ENCODE measurements at places on chromosomes 3 and 15.

GRCh38 chr3:28699283-28699682, 350.7 kb upstream of the AZI2 start:
- no peak for DNase-seq

- no peak for DNase-seq
Observed at GRCh38 chr3:195801251-195802183, 10.2 kb downstream of the MUC4 start.

- DNase-seq = no peak
Observed at GRCh38 chr3:33030802-33031201, 66.1 kb downstream of the GLB1 start.

- no peak for DNase-seq
Observed at GRCh38 chr3:58041826-58042324, 33.7 kb downstream of the FLNB start.

DNA sequence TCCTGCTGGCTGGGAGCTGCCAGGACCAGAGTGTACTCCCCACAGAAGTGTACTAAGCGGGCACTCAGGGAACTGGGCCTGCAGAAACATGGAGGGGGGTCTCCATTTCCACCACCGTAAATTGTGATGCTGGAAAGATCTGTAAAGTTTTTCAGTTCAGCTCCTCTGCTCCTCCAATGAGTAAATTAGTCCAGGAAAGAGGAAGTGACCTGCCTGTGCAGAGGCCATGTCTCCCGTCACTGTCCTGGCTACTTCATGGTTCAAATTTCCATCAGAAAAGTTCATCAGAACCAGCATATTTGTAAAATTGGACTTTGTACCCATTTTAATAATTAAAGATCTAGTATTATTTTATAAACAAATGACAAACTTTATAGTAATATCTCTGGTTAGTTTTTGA, 226.7 kb upstream of the THBS1 start:
- DNase-seq = no peak

DNA sequence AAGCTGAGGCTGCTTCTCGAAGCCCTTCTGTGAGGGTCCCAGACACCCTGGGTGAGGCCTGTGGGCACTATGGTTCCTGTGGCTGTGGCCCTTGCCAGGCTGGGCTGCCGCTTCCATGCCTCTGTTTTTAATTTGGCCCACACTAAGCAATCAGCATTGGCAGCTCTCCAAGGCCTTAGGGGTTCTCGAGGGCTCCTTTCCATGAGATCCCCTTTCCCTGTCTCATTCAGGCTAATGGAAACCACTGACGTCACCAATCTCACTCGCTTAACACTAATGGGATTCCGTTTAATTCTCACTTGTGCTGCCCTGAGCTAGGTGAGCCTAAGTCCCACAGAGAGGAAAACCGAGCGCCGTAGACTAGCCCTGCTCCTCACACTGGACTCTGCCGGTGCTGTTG, 60.2 kb upstream of the RAB6B start:
- DNase-seq = no peak

DNA sequence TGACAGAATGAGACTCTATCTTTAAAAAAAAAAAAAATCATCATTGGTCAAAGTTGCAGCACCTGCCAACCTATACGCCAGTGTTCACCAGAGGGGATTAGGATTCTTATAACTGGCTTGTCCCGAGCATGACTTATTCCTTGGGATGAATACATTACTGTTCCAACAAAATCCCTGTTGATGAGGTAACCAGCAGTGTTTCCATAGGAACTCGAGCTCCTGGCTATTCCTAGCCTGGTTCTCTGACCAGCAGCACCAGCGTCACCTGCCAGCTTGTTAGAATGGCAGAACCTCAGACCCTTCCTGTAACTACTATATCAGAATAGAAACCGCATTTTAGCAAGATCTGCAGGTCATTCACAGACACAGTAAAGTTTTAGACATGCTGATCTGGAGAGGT, 364.4 kb downstream of the PTPRG start:
- DNase-seq = no peak

GRCh38 chr3:35779611-35780010, 140.3 kb downstream of the ARPP21 start:
- no peak for DNase-seq

GRCh38 chr15:62241135-62241770, 76.2 kb upstream of the C2CD4B start:
- no peak for DNase-seq

DNA sequence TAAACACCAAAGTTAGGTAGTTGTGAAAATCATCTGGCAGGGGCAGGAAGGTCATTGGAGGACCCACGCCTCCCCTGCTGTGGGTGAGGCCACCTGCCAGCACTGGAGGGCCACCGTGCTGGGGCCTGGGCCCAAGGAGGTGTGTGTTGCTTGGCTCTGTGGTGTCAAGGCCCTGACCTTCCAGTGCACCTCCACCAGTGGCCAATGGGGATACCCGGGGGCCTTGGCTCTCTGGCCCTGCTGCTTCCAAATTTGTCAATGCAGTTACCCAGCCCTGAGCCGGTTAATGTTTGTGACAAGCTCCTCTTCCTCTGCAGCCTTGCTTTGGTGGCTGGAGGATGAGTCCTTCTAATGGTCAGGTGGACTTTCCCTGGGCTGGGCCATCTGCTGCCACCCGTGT, 150.2 kb downstream of the KLF13 start:
- DNase-seq = no peak

GRCh38 chr3:17577796-17578520, 164.5 kb downstream of the TBC1D5 start:
- no peak for DNase-seq

- DNase-seq = no peak
Observed at GRCh38 chr3:69761896-69762767, 22.9 kb downstream of the MITF start.

DNA sequence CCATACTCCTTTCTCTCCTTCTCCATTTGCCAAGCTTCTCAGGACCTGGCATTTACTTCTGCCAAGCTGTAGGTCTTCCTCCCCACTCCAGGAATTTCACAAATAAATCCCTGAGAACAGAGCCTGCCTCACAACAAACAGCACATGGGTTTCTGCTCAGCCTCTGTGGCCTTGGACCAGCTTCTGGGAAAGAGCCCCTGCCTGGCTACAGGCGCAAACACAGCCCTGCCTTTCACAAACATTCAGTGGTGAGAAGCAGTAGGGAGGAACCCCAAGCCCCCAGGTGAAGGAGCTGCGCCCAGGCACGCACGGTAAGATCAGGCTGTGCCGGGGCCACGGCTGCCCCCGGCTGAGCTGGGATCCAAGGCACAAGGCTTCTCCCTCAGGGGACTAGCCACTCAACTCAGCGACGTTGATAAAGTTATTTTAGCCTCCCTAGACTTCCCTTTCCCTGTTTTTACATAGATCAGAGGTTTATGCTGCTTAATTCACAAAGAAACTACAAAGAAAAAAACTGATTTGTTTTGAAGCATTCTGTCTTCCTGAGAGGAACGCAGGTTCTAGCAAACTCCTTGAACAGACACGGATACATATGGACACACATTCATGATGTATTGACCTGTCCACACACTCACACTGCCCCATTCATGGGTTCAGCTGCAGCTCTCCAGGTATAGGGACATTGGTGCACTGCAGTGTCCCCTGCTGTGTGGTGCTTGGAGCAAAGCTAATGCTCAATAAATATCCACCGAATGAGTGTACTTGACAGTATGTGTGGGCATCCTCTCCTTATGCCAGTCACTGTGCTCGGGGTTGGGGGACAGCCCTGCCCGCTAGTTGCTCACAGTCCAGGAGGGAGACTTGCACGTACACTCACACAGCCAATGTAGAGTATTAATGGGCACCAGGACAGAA, 25.4 kb downstream of the HES1 start:
- DNase-seq = no peak

- peak; percentile 86 for DNase-seq
Observed at GRCh38 chr3:141231101-141231951, at the start of gene PXYLP1. Gene PXYLP1 (plus strand): TSS chr3:141231825. CDS start chr3:141260176, 28,351 bp downstream.

DNA sequence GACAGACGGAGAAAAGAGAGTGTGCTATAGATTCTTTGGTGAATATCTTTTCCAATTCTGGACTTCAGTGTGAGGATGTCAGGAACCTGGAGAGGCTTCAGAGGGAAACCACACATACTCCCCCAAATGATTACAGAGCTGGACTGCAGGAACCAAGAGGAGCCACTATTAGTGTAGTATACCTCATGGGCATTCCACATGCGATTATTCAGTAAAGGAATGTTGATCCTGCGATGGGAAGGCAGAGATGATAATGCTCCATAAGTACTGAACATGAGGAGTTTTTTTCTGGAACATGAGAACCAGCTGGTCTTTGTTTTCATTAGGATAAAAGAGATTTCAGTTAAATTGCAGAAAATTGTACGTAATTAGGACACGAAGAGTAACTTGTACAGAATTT, 18.7 kb downstream of the STARD9 start:
- DNase-seq = no peak

GRCh38 chr15:65431731-65432130, 9.0 kb upstream of the IGDCC4 start:
- DNase-seq = no peak

DNA sequence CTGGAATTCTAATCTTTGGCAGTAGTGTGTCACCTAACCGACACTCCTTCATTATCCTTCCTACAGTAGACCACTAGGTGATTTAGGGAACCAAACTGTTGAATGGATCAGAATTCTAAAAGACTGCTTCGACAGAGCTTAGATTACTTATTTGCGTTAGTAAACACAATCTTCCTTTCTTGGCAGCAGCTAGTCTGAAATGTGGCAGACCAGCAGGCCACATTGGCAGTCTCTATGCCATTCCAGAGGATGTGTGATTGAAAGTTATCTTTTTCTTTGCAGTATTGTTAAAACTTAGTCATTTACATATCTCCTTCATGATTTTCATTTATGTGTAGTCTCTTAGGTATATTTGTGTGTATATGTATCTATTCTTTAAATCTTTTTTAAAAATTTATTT, 23.6 kb downstream of the MBNL1 start:
- no peak for DNase-seq

Measured in stimulated activated CD4-positive, alpha-beta T cell treated with anti-CD3 and anti-CD28 coated beads, Interleukin-2, amount 100 ng/mL, for 48 hours (primary cell).